ENCODE measurements at places on chromosomes 13 and 19.

DNA sequence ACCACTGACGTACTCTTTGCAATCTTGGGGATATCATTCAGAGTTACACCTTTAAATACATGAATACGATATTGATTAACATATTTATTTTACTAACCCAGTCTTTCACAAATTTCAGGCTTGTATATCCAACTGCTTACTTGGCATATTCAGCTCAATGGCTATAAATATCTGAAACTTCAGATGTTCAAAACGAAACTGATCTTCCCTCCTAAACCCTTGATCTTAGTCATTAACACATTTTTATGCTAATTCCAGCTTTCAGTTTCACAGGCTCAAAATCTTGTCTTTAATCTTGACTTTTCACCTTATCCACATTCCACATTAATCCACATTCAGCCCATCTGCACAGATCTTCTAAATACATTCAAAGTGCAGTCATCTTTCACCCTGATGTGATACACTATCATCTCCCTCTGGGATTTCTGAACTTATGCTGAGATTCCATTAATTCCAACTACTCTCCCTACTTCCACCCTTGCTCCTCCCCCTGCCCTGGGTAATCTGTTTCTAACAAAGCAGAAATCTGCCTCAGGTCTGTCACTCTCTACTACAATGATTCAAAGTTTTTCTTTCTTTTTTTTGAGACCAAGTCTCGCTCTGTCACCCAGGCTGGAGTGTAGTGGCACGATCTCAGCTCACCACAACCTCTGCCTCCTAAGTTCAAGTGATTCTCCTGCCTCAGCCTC is 387.2 kb downstream of the GPC5 start:
- DNase-seq, result no peak

DNA sequence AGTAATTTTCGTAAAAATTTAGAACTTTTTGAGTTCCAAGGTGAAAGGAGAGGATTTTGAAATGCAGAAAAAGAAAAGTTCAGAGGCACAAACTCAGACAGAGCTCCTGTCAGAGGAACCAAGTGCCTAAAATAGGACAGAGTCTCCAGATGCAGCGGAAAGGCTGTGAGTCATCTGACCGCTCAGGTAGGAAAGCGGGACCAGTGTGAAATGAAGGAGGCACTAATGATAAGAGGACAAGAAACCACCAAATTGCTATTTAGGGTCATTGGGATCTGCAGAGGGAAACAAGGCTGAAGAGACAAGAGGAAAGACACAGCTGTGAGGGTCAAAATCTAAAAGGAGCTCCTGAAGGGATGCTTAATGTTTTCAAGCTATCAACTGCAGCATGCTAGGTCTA is 34.9 kb downstream of the IRS2 start:
- DNase-seq, result no peak

GRCh38 chr13:39887387-39887786 is 231.9 kb downstream of the COG6 start:
- no peak for DNase-seq

DNA sequence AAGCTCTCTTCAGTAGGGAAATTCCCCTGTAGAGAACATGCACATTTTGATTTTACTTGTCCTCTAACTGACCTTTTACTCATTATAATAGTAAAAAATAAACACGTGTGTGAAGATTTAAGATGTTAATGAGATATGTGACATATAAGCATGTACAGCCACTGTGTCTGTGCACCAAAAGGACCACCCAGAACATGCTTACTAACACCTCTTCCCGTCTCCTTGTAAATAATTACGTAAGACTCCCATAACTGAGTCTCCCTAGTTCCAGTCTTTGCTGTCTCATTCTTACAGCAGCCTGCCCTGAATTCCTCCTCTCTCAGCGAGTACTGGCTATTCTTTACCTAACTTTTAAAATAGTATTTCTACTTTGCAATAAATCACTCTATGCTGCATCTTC is 53.6 kb downstream of the ZNF100 start:
- no peak for DNase-seq

GRCh38 chr13:33376212-33376611 is 90.7 kb upstream of the STARD13 start:
- DNase-seq, result no peak

- DNase-seq, result no peak
Measured at GRCh38 chr19:3065675-3066357, 3.5 kb upstream of the TLE5 start.

- DNase-seq, result peak; percentile 43
Measured at GRCh38 chr13:39612023-39612637, 9.1 kb upstream of the LHFPL6 start.

DNA sequence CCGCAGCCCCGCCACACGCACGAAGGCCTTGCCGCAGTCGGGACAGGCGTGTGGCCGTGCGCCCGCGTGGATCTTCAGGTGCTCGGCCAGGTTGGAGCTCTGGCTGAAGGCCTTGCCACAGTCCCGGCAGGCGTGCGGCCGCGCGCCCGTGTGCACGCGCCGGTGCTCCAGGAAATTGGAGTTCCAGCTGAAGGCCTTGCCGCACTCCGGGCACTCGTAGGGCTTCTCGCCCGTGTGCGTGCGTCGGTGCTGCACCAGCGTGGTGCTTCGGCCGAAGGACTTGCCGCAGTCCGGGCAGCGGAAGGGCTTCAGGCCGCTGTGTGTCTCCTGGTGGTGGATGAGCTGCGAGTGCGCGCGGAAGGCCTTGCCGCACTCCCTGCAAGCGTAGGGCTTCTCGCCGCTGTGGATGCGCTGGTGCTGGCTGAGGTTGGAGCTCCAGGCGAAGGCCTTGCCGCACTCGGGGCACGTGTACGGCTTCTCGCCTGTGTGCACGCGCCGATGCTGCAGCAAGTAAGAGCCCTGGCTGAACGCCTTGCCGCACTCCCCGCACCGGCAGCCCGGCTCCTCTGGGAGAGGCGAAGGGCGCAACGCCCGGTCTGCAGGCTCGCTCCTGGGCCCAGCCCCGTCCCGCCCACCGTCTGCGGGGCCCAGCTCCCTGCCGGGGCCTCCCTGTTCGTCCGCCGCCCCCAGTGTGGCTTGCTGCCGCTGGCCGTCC is 3.6 kb upstream of the A1BG start:
- DNase-seq, result no peak

- DNase-seq, result no peak
Measured at GRCh38 chr19:45118106-45118505, 25.1 kb downstream of the PPP1R37 start.

DNA sequence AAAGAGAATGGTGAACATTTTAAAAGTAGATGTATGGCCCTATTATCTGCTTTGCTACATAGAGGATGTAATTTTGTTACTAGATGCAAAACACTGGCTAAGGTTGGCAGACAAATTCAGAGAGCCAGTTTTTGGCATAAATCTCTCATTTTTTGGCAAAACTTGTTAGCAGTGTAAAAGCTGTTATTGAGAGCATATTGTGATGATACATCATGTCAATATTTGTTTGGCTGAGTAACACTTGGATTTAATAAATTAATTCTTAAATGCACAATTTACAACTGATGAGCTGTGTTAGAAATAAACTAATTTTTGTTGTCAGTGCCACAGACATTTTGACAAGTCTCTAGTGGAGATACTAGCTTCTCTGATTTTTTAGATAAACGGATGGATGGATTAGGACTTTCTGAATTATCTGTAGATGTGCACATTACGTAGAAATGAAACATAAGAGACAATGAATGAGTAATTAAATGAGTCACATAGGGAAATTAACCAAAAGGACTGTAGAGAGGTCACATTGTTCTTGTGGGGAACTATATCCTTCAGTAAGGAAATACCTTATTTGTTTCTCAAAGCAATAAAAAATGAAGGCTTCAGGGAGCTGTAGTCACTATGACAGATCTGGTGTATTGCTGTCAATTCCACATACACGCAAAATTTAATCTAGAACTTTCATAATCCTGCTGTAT is 17.4 kb downstream of the UFM1 start:
- DNase-seq, result no peak

GRCh38 chr13:113144255-113144629 is 14.2 kb upstream of the PROZ start:
- DNase-seq, result no peak

DNA sequence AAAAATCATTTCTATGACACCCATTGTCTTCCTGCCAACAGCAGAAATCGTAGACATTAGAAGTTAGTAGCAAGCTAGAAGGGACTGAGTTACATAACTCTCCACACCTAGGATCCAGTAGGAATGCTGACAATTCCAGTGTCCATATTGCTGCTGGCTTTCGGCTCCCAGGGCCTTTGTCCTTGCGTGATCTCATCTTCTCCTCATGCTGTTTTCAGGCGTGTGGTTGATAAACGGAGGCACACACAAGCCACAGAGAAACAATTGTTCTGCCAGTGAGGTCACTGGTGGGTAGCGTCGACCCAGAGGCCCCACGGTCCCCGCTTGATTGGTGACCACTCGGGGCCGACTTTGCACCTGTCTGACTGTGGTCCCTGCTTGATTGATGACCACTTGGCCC is 31.6 kb upstream of the F7 start:
- DNase-seq, result no peak

DNA sequence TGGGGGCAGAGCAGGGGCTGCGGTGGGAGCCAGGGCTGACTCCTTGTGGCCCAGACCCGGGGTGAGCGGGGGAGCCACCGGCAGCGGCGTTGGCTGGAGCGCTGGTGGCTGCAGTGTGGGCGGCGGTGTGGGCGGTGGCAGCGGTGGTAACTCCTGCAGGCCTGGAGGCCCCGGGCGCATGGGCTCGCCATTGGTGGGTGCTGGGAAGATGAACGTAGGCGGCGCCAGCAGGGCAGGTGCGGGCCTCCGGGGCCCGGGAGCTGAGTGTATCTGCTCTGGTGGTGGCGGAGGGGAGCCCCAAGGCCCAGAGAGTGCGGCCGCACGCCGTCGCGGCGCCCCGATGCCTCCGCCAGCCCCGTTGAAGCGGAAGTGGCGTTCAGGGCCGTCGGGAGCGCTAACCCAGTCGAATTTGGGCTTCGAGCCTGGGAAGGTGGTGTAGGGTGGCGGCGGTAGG is 2.0 kb downstream of the GGN start:
- no peak for DNase-seq

- DNase-seq, result no peak
Measured at GRCh38 chr13:78758549-78758948, 99.6 kb upstream of the OBI1 start.

DNA sequence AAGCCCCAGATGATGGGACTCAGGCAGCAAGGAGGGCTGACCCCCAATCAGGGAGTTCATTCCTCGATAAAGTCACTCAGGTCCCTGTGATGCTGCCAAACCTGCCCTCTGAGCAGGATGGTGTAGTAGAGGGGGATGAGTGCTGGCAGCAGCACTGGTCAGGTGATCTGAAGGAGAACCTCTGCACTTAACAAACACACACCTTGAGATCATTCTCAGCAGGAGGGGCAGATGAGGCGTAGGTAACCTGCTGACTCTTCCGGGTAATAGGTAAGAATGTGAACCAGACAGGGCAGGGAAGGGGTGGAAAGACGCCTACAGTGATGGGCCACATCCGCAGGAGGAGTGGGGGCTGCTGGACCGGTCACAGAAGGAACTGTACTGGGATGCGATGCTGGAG is 3.2 kb downstream of the ZNF446 start:
- DNase-seq, result no peak

GRCh38 chr13:74026753-74027152 is 107.5 kb downstream of the KLF12 start:
- peak; percentile 41 for DNase-seq

- DNase-seq, result no peak
Measured at GRCh38 chr13:48504606-48505005, 28.3 kb downstream of the RCBTB2 start.

DNA sequence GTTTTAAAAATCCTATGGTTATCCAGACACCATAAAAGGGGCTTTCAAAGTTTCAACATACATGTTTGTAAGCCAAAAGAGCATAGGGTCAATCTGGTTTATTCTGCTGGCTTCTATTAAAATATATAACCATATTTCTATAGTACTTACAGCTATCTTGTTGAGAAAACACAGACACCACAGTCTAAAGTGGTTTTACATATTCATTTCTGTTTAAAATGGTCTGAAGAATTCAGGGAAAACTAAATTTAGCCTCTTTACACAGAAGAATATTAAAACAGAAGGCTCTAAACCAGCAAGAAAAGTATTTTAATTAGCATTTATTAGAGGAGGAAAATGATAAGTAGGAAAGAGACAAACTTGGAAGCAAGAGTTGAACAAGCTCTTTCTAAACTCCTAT is 203.9 kb downstream of the LHFPL6 start:
- no peak for DNase-seq

DNA sequence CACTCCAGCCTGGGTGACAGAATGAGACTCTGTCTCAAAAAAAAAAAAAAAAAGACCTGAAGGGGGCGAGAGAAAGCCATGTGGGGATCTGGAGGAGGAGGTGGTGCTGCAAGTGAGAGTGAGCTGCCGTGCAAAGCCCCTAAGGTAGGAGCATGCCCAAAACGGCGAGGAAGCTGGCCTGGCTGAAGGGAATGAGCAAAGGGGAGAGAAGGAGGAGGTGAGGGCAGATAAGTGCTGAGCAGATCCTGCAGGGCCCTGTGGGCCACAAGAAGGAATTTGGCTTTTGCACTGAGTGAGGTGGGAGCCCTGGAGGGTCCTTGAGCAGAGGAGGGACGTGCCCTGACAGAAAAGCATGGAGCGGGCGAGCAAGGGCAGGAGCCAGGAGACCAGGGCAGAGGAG is 19.4 kb upstream of the ADGRE5 start:
- DNase-seq, result no peak

DNA sequence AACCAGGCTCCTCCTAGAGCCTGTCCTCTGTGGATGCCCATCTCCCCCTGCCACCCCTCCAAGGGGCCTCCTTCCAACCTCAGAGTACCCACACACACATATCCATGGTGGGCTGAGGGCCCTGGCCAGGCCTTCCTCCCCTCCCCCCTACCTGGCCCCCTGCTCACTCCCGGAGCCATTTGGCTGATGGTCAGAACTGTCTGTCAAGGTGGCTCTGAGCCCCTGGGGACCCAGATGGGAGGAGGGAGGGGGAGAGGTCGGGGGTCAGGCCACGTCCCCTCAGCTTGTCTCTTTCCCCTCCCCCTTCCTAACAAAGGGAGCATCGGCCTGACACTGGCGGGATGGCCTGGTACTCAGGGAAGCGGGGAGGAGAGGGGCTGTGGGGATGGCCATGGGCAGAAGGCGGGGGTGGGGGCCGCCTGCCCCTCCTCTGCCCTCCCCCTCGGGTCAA is 18.7 kb upstream of the POU2F2 start:
- no peak for DNase-seq

DNA sequence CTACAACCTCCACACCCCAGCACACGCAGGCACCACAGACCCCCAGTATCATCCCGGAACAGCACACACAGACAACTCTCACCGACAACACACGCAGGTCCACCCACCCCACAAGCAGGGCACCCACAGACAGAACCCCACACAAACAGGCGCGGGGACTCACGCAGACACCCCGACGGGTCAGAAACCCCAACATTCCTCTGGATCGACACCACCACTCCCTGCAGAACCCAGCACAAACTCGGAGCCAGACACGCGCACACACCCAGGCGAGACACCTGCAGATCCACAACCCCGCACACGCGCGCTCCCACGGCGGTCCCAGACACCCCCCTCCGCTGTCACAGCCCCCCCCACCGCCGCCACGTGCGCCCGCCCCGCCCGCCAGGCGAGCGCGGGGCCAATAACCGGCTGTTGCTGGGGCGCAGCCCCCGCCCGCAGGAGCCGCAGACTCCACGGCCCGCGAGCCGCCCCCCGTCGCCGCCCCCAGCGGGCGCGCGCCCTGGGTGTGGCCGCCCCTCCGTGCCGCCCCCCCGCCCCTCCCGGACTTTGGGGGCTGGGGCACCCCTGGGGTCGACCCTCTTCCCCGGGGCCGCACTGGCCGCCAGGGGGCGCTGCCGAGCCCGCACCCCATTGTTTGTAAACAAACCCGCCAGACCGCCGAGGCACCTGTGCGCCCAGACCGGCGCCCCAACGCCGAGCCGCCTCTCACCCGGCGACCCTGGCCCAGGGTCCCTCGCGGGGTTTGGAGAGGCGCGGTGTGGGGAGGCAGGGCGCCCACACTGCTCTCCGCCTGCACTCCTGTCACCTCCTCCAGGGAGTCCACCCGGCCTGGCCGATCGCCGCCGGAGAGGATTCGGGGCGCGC is 712 bp downstream of the BBC3 start:
- peak; percentile 62 for DNase-seq
